Astrocyte (in vitro differentiated cells and primary cell): ENCODE measurements at places on chromosomes 5 and 9. TPM values are rescaled to one million over a fixed set of nuclear protein-coding genes. Genes with fewer than 3 reads are reported as not detected.

The LCN12 gene
- total RNA-seq: not detected in 2 replicates

GRCh38 chr5:45796959-45797553 is 100.9 kb upstream of the HCN1 start:
- H3K36me3 ChIP-seq: no peaks in the 10 kb centered on the region
- DNase-seq: no peak
- no peak overlapping the region for H3K27ac ChIP-seq

DNA sequence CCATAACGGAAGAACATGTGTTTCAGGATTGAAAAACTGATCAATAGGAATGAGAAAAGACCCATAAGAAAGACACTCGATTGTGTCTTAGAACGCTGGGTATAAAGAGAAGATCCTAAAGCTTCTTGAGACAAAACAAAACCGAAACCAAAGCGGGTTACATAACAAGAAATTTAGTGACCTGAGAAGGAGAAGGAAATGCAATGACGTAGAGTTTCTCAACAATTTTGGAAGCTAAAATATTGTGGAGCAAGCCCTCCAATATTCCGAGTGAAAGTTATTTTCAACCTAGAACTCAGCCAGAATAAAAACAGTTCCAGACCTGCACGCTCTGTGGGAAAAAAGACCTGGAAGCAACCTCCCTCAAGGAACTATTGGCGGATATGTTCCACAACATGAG is 81.9 kb upstream of the FREM1 start:
- no peaks in the 10 kb centered on the region for H3K27me3 ChIP-seq
- no peak overlapping the region for H3K4me3 ChIP-seq
- no peaks in the 10 kb centered on the region for H3K36me3 ChIP-seq
- H3K4me1 ChIP-seq: peaks cover 3% of the 10 kb centered on the region

GRCh38 chr9:129202613-129203555 is 24.8 kb upstream of the IER5L start:
- H3K36me3 ChIP-seq: no peaks in the 10 kb centered on the region
- H3K4me1 ChIP-seq: peaks cover 9% of the 10 kb centered on the region
- H3K27ac ChIP-seq: peak overlapping the region; percentile 79
- peak overlapping the region; percentile 64 for H3K4me3 ChIP-seq

DNA sequence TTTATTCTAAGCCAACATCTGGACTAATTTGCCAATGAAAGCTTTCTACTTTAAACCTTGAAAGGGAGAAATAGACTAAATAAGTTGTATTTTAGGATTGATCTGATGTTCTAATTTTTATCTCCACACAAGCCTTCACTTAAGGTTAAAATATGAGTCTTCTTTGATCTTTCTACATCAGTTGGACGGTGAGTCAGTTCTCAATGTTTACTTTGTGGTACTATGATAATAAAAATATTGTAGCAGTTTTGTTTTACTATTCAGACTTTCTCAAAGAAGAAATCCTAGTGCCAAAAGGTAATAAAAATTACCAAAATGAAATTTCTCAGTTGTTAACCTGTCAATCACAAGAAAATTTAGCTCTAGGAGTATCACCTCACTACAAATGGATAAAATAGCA is 203.5 kb upstream of the RGMB start:
- peaks cover 7% of the 10 kb centered on the region for H3K27me3 ChIP-seq
- H3K4me1 ChIP-seq: peaks cover 14% of the 10 kb centered on the region
- DNase-seq: peak; percentile 77

- DNase-seq: peak; percentile 95
- H3K36me3 ChIP-seq: no peaks in the 10 kb centered on the region
- H3K27me3 ChIP-seq: no peaks in the 10 kb centered on the region
Observed at GRCh38 chr5:79514391-79515105, 614 bp upstream of the HOMER1 start.

- no peaks in the 10 kb centered on the region for H3K36me3 ChIP-seq
- H3K27ac ChIP-seq: no peak overlapping the region
- peaks cover 15% of the 10 kb centered on the region for H3K27me3 ChIP-seq
- peaks cover 13% of the 10 kb centered on the region for H3K4me1 ChIP-seq
- H3K4me3 ChIP-seq: peak overlapping the region; percentile 54
Observed at GRCh38 chr9:121598965-121599871, 52.2 kb upstream of the DAB2IP start.

- H3K4me1 ChIP-seq: peaks cover 4% of the 10 kb centered on the region
- peak; percentile 74 for DNase-seq
- peak overlapping the region; percentile 46 for H3K4me3 ChIP-seq
- no peaks in the 10 kb centered on the region for H3K36me3 ChIP-seq
- no peaks in the 10 kb centered on the region for H3K27me3 ChIP-seq
Observed at GRCh38 chr5:79133657-79134451, 22.2 kb downstream of the BHMT start.

The RACK1 gene
- 1,553 and 1,656 TPM in 2 replicates for total RNA-seq

GRCh38 chr5:137156180-137156579 is 342.9 kb downstream of the SPOCK1 start:
- no peak for DNase-seq
- H3K4me3 ChIP-seq: no peak overlapping the region
- peaks cover 2% of the 10 kb centered on the region for H3K36me3 ChIP-seq
- no peaks in the 10 kb centered on the region for H3K27me3 ChIP-seq
- H3K4me1 ChIP-seq: peaks cover 5% of the 10 kb centered on the region

The OLFML2A gene
- 148 and 179 TPM in 2 replicates for total RNA-seq

DNA sequence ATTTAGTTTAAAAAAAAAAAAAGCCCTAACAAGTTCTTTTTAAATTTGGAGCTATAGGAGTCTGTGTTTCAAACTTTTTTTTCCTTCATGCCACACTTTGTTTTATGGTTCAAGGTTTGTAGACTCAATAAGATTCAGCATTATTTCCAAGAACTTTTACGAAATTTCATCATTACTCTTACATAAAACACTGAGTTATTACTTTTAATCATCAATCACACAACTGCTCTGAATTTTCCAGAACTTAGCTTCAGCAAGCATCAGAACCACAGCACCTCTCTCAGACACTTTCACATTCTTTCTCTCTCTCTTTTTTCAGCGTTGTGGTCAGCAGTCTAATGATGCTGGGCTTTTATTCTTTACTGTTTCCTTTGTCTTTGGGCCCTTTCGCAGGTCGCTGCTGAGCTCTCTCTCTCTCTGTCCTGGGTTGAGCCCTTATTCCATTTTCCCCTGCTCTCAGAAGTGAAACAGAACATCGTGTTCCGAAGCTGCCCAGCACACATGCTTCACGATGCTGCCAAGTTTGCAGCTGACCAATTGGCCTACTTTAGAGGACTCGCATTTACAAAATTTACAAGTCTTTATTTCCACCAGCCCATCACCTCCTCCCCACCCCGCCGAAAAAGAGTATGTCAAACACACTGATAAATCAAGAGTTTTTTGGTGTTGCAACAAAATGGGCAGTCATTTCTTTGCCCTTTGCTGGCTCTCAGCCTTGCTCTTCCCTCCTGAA is 44.6 kb upstream of the PIK3R1 start:
- no peaks in the 10 kb centered on the region for H3K27me3 ChIP-seq
- no peak overlapping the region for H3K27ac ChIP-seq
- no peak overlapping the region for H3K4me3 ChIP-seq
- H3K4me1 ChIP-seq: peaks cover 4% of the 10 kb centered on the region

GRCh38 chr5:1374030-1374678 is 29.3 kb upstream of the CLPTM1L start:
- no peak overlapping the region for H3K4me3 ChIP-seq
- no peak overlapping the region for H3K27ac ChIP-seq
- H3K4me1 ChIP-seq: no peaks in the 10 kb centered on the region
- DNase-seq: no peak

The TNFSF8 gene
- total RNA-seq: not detected in 2 replicates
